ENCODE measurements at places on chromosomes 2 and 18.

DNA sequence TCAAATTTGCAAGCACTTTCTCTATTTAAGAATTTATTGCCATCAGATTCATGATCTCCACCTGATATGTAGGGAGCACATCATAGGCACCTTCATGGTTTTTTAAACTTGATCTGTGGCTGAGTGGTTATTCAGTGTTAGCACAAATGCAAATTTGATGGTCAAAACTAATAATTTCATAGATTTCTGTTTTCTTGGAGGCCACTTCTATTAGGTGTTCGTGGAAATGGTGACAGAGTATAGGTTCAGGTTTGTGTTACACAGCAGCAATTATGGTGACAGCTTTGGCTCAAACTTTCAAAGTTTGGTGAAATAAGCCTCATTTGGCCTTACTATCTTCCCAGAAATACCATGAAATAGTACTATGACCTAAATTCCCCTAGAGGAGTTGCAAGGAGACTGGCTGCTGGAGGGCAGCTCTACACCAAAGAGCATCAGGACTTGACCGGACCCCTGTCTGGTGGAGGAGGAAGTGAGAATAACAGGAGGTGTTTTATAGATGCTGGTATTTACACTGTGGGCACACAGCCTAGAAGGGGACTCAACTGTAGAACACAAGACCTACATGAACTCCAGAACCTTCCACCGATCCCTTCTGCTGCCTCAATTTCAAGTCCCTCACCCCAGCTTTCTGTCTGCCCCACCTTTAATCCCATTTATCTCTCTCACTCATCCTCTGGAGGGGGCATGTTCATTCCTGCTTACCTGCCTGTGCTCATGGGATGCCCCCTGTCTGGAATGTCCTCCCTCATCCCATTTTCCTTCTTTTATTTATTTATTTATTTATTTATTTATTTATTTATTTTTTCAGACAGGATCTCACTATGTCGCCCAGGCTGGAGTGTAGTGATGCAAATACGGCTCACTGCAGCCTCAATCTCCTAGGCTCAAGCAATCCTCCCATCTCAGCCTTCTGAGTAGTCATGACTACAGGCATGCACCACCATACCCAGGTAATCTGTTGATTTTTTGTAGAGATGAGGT lies 132.9 kb upstream of the SIX2 start:
- DNase-seq, result no peak

DNA sequence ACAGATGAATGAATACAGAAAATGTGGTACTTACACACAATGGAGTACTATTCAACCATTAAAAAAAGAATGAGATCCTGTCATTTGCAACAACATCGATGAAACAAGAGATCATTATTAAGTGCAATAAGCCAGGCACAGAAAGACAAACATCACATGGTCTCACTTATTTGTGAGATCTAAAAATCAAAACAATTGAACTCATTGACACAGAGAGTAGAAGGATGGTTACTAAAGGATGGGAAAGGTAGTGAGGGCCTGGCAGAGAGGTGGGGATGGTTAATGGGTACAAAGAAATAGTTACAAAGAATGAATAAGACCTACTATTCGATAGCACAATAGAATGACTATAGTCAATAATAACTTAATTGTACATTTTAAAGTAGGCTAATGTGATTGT lies 393.5 kb downstream of the SATB2 start:
- DNase-seq, result no peak

DNA sequence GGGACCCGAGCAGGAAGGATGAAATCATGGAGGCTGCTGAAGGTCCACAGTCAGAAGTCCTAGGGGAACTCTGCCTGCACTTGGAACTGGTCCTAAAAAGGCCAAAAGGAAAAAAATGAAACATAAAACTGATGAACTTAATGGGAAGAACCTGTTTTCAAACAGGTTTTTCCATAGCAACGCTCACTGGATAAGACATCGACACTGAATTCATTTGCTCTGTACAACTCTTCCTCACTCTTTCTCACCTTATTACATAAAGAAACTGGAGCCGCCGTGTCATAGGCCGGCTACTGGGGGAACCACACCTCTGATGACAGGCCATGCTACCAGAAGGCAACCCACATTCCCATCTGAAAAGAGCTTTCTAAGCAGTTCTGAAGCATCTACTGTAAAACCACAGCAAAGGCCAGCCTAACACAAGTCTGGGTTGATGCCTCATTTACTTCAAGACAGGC lies 83.6 kb downstream of the FARSB start:
- DNase-seq, result no peak

GRCh38 chr18:12628706-12629702 lies 28.9 kb downstream of the SPIRE1 start:
- DNase-seq, result no peak

DNA sequence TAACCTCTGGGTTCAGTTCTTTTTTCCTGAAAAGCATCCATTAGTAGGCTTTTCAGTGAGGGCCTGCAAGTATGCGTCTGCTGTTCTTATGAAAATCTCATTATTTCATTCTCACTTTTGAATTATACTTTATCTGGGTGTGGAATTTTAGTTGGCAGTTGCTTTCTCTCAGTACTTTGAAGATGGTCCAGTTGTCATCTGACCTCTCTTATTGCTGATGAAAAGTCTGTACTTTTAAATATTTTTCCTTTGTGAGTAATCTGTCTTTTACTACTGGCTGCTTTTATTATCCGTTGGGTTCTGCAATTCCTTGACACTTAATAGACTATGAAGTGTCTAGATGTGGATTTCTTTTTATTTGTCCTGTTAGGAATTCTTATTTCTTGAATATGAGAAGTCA lies 307.8 kb downstream of the CYP26B1 start:
- no peak for DNase-seq

DNA sequence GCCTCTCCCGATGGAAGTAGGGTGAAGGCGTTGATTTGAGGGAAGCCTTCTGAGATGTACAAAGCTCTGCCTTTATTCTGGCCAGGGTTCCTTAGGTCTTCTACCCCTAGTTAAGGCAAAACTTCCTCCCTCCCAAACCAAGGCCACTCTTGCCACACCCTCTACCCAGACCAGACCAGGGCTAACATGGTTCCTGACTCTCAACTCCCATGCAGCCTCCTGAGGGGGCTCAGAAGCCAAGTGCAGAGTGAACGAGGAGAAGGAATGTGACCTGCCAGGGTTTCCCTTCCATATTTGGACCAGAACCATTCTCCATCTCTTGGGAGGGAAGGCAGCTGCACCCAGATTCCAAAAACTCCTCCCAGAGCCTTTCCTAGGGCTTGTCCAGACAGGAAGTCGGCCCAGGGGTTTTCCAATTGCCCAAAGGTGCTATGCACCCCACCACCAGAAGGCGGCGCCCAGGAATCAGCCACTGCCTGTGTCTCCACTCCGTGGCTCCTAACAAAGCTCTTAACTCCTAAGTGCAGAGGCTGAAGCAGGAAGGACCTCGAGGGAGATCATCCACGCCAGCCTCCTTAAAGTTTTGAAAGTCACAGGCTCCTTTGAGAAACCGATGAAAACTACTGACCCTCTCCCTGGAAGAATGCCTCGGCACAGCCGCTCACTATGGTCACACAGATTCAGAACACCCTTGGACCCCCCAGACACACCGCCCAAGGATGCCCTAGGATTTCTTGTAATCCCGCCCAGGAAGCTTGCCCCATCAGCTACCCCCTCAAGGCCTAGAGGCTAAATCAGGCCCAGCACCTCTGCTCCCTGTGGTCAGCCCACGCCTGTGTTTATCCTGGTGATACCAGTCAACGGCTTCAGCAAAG lies 157.8 kb downstream of the SMAD2 start:
- DNase-seq, result peak; percentile 17

DNA sequence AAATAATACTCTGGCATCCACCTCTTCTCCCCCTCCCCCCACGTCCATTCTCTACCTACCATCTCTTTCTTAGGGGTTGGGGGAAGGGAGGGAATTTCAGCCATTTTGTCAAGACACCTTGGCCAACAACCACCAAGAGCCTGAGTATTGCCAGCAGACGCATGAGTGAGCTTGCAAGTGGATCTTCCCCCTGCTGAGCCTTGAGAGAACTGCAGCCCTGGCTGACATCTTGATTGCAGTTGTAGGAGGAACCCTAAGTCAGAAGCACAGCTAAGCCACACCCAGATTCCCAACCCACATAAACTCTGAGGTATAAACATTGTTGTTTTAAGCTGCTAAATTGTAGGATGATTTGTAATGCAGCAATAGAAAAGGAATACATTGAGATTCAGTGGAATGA lies 165.6 kb downstream of the TMEFF2 start:
- DNase-seq, result no peak

DNA sequence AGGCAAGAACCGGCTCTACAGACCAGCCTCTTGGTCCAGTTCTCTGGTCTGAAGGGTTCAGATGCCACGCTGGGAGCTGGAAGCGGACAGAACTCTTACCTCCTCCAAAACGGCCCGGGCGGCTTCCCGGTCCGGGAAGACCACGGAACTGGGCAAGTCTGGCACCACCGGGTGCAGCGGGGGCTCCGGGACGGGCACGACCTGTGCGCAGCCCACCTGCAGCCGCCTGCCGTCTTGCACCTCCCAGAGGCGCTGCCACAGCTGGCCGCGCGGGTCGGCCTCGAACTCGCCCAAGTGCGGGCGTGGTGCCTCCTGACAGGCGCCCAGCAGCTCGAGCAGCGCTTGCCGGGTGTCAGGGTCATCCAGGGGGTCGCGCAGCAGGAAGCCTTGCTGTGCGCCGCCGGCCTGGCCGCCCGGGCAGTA lies 773 bp downstream of the CMPK2 start:
- no peak for DNase-seq

GRCh38 chr2:63741884-63742579 lies 99.7 kb upstream of the UGP2 start:
- DNase-seq, result no peak

DNA sequence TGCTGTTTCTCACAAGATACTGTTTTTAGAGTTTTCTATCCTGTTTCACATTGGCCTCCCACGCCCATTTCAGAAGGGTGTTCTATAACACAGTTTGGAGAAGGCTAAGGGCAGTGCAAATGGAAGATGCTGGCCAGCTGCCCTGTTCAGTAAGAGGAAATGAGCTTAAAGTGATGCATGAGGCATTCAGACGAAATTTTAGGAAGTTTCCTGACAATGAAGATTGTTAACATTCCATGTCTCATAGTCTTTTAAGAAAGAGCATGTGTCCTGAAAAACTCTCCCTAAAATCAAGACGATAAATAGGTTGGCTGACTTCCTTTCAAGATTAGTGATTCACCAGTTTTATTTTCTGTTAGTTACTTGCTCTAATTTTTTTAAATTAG lies 484.2 kb upstream of the NRP2 start:
- no peak for DNase-seq

GRCh38 chr2:24930768-24931167 lies 10.7 kb upstream of the ADCY3 start:
- DNase-seq, result no peak

- no peak for DNase-seq
Observed at GRCh38 chr2:14194233-14194632, 438.3 kb upstream of the LRATD1 start.

DNA sequence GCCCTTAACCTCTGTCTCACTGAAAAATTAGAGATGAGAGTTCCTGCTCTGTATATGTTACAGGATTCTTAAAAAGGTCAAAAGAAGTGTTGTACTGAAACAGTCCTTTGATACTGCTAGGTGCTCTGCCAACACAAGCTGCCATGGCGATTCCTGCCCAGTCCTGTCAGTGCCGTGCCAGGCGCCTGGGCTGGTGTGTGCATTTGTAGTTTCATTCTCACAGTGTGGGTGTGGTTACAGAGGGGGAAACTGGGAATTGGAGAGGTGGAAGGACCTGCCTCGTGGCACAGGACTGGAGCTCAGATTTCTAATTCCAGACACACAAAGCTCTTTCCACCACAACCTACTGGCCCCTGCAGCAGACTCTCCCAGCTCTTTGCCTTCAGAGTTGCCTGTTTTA lies 122.3 kb upstream of the RAB6C start:
- no peak for DNase-seq

- no peak for DNase-seq
Observed at GRCh38 chr18:8833480-8833879, 128.1 kb downstream of the MTCL1 start.

DNA sequence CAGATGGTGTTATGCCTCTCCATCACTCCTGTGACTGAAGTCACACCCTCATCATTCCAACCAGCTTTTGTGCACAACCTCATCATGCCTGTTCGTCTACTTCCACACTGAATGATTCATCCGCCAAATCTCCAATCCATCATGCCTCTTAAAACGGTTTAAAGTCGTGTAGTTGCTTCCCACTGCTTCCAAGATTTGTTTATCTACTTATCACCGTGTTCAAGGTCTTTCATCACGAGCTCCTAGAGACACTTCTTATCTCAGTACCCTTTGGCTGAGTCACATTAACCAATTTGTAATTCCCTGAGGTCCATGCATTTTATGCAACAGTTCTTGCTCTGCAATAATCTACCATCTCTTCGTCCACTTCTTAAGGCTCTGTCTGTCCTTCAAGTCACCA lies 592.3 kb upstream of the ID2 start:
- DNase-seq, result no peak

DNA sequence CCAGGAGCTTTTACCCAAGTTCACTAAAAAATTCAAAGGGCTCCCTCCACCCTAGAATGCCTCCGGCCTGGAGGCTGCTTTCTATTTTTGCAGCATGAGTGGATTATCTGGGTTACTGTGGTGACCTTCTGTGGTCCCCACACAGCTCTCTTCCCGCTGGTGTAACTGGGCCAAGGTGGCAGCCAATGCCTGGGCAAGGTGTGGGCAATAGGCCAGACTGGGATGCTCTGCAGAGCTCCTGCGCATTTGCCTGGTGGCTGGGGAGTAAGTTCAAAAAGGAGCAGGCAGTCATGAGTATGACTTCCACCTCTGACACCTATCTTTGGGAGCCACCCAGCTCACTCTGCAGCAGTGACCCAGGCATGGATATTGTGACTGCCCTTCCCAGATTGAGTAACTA lies 130.5 kb upstream of the SPRED2 start:
- DNase-seq, result no peak

DNA sequence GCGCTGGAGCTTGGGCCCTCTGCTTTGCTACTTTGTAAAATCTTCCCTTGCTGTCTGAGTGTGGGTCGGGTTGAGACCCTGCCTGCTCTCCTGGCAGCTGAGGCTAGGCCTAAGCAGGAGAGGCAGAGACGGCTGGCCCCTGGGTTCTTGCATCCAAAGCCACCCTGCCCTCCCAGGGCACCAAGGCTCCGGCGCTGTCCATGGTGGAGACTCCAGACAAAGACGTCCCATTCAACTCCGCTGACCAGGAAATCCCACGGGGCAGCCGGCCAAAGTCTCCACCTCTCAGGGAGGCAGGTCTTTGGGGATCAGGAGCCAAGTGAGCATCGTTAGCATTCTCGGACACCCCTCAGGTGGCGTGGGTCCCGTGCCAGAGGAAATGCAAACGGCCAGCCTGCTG lies 2.6 kb upstream of the PRLH start:
- no peak for DNase-seq

DNA sequence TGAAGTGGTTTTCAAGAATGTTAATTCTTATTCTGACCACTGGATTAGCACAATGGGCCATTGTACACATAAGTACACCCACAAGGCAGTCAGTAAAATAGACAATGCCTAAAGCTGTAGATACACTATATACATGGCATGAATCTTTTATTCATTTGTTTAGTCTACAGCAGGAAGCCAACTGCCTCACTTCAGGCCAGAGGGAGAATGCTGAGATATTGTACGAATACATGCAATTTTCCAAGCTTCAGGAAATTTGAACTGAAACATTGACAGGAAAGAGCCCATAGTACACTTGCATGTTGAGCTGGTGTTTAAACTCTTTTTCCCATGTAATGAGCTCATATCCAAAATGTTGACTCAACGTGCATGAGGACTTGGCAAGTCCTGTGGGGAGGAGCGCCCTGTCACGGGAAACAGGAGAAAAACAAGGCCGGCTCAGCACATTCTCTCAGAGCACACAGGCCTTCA lies 111.6 kb upstream of the CYP1B1 start:
- DNase-seq, result no peak

GRCh38 chr2:215003001-215003400 lies 135.4 kb downstream of the ABCA12 start:
- no peak for DNase-seq

- DNase-seq, result no peak
Observed at GRCh38 chr2:150627526-150627925, 140.1 kb upstream of the RND3 start.

All from stimulated activated CD4-positive, alpha-beta T cell treated with anti-CD3 and anti-CD28 coated beads, Interleukin-1b, Interleukin-23, amount 100 ng/mL, for 1 hour (primary cell).